Activated B cell treated with CpG ODN at 0.5 μM for 24 hours (primary cell): ENCODE measurements at places on chromosomes 4 and X.

- no peaks in the 10 kb centered on the region for H3K27me3 ChIP-seq
- no peaks in the 10 kb centered on the region for H3K36me3 ChIP-seq
- no peaks in the 10 kb centered on the region for H3K4me1 ChIP-seq
- DNase-seq = no peak
- no peak overlapping the region for H3K27ac ChIP-seq
Measured at GRCh38 chr4:131251321-131251720, 1897.8 kb upstream of the PCDH10 start.

DNA sequence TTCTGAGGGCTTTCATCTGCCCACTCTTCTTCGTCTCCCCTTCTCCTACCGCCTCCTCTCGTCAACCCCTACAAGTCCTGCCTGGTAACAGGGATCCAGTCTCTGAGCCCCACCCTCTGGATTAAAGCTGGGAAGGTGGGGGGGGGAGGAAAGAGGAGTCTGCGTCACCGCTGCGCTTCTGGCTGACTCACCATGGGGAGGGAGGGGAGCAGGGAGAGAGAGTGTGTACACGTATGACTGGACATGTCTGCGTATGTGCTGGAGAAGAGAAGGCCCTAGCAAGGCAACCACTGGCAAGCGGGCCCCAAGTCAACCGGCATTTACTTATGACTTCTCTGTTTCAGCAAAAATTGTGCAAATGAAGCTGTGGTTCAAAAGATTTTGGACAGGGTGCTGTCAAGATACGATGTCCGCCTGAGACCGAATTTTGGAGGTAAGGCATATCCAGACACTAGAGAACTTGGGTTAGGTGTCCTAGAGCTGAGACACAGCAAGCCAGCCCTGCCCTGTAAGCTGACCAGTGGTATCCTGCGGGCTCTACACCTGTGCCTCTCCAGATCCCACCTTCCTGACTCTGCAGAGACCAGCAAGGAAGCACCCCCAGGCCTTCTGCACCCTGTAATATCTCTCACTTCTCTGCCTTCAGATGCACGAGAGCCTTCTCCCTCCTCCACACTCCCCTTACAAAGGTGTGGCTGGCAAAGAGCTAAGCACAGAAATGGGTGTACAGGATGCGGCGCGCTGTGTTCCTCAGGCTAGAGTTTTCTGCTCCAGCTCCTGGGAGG, 2.5 kb downstream of the GABRQ start:
- H3K27ac ChIP-seq = no peak overlapping the region
- no peaks in the 10 kb centered on the region for H3K36me3 ChIP-seq
- H3K4me3 ChIP-seq = no peak overlapping the region
- no peak for DNase-seq
- peaks cover 7% of the 10 kb centered on the region for H3K27me3 ChIP-seq

DNA sequence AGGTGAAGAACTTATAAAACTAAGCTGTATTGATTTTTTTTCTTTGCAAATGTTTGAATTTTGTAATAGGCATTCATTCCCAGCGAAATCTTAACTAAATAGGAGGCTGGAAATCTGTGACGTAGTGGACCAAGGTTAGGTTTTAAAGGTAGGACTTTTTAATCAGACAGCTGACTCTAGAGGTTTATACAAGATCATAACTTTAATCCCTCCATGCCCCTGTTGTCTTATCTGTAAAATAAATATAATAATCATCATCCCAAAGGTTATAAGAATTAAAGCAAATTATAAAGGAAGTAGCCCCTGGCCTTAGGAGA, 101.3 kb downstream of the SHROOM3 start:
- no peaks in the 10 kb centered on the region for H3K36me3 ChIP-seq
- no peaks in the 10 kb centered on the region for H3K27me3 ChIP-seq
- no peak overlapping the region for H3K27ac ChIP-seq
- no peaks in the 10 kb centered on the region for H3K4me1 ChIP-seq
- H3K4me3 ChIP-seq = no peak overlapping the region

GRCh38 chr4:76488888-76489685, 54.1 kb downstream of the SHROOM3 start:
- DNase-seq = no peak
- H3K27ac ChIP-seq = no peak overlapping the region
- peaks cover 2% of the 10 kb centered on the region for H3K27me3 ChIP-seq
- H3K4me3 ChIP-seq = no peak overlapping the region
- H3K4me1 ChIP-seq = peaks cover 10% of the 10 kb centered on the region

GRCh38 chr4:56649445-56650261, 31.4 kb downstream of the HOPX start:
- peaks cover 2% of the 10 kb centered on the region for H3K36me3 ChIP-seq
- peaks cover 49% of the 10 kb centered on the region for H3K4me1 ChIP-seq

GRCh38 chrX:21972721-21973120, 32.2 kb downstream of the SMS start:
- peaks cover 51% of the 10 kb centered on the region for H3K36me3 ChIP-seq
- no peaks in the 10 kb centered on the region for H3K27me3 ChIP-seq
- no peak for DNase-seq
- no peak overlapping the region for H3K4me3 ChIP-seq

GRCh38 chrX:42751573-42751972, 26.4 kb downstream of the PPP1R2C start:
- no peak for DNase-seq
- no peak overlapping the region for H3K27ac ChIP-seq
- H3K4me3 ChIP-seq = no peak overlapping the region
- no peaks in the 10 kb centered on the region for H3K36me3 ChIP-seq
- no peaks in the 10 kb centered on the region for H3K27me3 ChIP-seq

- no peak overlapping the region for H3K4me3 ChIP-seq
- no peak for DNase-seq
- no peaks in the 10 kb centered on the region for H3K4me1 ChIP-seq
- H3K27me3 ChIP-seq = no peaks in the 10 kb centered on the region
Measured at GRCh38 chr4:168737806-168738172, 240.9 kb downstream of the PALLD start.

GRCh38 chr4:73237044-73237443, 21.6 kb downstream of the ANKRD17 start:
- DNase-seq = no peak
- H3K4me3 ChIP-seq = no peak overlapping the region
- no peaks in the 10 kb centered on the region for H3K27me3 ChIP-seq
- H3K4me1 ChIP-seq = peaks cover 29% of the 10 kb centered on the region
- no peak overlapping the region for H3K27ac ChIP-seq
- H3K36me3 ChIP-seq = peaks cover 48% of the 10 kb centered on the region

GRCh38 chr4:137961051-137961438, 281.1 kb downstream of the SLC7A11 start:
- H3K27me3 ChIP-seq = no peaks in the 10 kb centered on the region
- DNase-seq = no peak
- no peak overlapping the region for H3K27ac ChIP-seq

DNA sequence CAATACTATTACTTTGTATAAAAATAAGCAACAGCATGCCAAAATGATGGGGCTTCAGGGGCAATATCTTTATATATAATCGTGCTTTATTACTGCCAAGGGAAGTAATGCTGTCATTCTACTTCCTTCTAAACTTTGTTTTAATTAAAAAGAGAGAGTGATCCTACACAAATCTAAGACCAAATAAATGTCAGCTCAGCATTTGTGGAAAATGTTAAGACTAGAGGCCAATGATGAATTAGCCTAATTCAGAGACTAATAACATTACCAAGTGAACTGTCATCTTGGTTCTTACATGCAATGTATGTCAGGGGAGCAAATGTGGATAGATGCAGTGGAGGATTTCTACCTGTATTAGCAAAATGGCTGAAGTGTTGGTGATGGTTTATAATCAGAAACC, 166.4 kb upstream of the PTCHD1 start:
- no peak for DNase-seq
- no peaks in the 10 kb centered on the region for H3K36me3 ChIP-seq
- no peak overlapping the region for H3K4me3 ChIP-seq
- H3K27me3 ChIP-seq = no peaks in the 10 kb centered on the region
- no peak overlapping the region for H3K27ac ChIP-seq

DNA sequence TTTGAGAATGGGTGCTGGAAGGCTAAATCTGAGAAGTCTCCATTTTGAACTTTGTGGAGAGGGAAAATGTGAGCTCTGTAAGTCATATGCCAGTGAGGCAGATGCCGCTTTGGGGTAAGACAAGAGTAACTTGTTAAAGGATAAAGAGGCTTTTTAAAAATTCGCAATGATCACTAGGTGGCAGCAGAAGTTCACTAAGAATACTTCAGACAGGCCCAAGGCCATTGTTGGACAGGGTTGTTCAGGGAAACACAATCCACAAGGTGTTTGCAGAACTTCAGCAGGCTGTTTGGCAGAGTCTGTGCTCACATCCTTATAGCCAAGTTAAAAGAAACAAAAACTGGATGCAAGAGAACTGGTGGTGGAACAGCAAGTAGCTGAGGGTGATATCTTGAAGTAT, 13.7 kb upstream of the PIGA start:
- no peaks in the 10 kb centered on the region for H3K36me3 ChIP-seq
- no peak for DNase-seq
- H3K27ac ChIP-seq = no peak overlapping the region
- no peaks in the 10 kb centered on the region for H3K4me1 ChIP-seq

- no peaks in the 10 kb centered on the region for H3K36me3 ChIP-seq
- no peaks in the 10 kb centered on the region for H3K27me3 ChIP-seq
- H3K4me3 ChIP-seq = no peak overlapping the region
- no peak overlapping the region for H3K27ac ChIP-seq
Measured at GRCh38 chrX:12497832-12498591, 293.2 kb upstream of the PRPS2 start.

DNA sequence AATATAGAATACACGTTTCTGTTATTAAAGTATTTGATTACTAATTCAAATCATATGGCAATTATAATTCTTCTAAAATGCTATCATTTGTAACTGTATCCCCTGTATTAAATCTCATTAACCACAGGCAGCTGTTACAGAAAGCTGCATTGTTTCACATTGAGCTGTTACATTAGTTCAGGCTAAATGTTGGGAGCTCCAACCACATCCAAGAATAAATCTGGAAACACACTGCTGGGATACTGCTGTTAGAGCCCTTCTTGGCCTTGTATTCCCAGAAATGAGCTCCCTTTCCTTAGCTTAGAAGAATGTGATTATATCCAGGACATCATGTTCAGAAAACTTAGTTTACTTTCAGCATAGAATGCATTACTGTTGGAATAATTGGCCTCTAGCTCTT, 48.2 kb downstream of the GUCY1B1 start:
- DNase-seq = no peak
- no peak overlapping the region for H3K27ac ChIP-seq
- no peak overlapping the region for H3K4me3 ChIP-seq
- no peaks in the 10 kb centered on the region for H3K36me3 ChIP-seq

GRCh38 chr4:187666697-187667494, 328.7 kb upstream of the ZFP42 start:
- H3K27ac ChIP-seq = no peak overlapping the region
- no peaks in the 10 kb centered on the region for H3K4me1 ChIP-seq
- DNase-seq = no peak
- no peaks in the 10 kb centered on the region for H3K36me3 ChIP-seq
- H3K27me3 ChIP-seq = no peaks in the 10 kb centered on the region
- H3K4me3 ChIP-seq = no peak overlapping the region

- no peak overlapping the region for H3K4me3 ChIP-seq
- DNase-seq = no peak
- H3K36me3 ChIP-seq = no peaks in the 10 kb centered on the region
- no peak overlapping the region for H3K27ac ChIP-seq
- no peaks in the 10 kb centered on the region for H3K27me3 ChIP-seq
Measured at GRCh38 chrX:108833993-108834392, 97.6 kb upstream of the IRS4 start.

DNA sequence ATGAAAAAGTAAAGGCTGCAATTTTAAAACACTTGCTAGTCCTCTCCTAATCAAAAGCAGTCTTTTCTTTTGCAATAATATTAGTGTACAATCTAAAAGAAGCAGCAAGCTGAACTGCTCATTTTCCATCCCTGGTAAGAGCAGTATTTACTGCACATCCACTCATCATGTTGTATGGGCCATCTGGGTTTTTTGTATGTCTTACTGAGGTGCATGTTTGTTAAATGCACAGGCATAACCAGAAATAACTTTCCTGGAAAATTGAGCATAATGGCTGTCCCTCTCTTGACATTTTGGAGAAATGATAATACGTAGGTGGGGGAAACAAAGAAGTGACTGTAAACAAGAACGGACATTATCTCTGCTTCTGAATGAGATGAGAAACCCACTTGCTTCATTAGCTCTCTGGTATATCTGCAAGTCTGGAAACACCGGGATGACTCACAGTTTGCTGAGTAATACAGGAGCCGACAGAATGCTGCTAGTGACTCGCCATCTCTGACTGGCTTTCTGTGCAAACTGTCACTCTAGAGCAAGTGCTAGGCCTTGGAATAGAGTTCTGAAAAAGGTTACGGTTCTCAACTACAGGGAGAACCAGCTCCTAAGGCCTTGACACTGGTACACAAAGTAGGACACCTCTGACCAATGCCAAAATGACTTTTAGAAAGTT, 85.7 kb upstream of the MTM1 start:
- peak overlapping the region; percentile 12 for H3K27ac ChIP-seq
- H3K4me1 ChIP-seq = peaks cover 28% of the 10 kb centered on the region
- no peak overlapping the region for H3K4me3 ChIP-seq
- DNase-seq = no peak
- no peaks in the 10 kb centered on the region for H3K27me3 ChIP-seq

DNA sequence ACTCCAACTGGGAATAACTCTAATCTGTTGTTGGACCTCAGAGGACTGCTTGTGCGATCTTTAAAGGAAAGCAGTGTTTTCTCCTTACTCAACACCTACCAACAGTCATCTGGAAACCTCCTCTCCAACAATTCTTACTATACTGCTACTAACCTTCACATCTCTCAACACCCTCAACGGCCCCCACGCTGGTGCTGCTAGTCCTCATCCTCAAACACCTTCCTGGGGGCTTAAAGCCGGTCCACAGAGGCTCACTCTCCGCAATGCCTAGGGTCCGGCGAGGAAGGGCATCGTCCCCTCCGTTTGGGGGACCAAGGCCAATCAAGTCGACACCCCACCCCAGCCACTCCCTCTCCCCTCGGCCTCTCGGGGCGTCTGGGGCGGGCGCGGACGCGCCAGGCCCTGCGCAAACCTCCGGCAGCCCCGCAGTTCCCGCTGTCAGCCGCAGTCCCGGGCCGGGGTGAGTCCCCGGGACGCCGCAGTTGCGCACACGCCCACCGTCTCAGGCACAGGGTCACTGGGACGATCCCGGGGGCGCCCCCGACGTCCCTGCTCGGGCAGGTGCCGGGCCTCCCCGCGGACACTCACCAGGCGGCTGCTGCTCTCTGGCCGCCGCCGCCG, 418 bp downstream of the TAB3 start:
- peak overlapping the region; percentile 50 for H3K27ac ChIP-seq
- peak overlapping the region; percentile 91 for H3K4me3 ChIP-seq
- DNase-seq = no peak
- H3K4me1 ChIP-seq = peaks cover 25% of the 10 kb centered on the region
- no peaks in the 10 kb centered on the region for H3K27me3 ChIP-seq
- H3K36me3 ChIP-seq = peaks cover 4% of the 10 kb centered on the region

GRCh38 chr4:18684932-18685331, 663.4 kb upstream of the LCORL start:
- H3K27ac ChIP-seq = no peak overlapping the region
- no peak for DNase-seq
- H3K4me1 ChIP-seq = no peaks in the 10 kb centered on the region
- H3K36me3 ChIP-seq = no peaks in the 10 kb centered on the region
